ENCODE measurements at places on chromosomes 5 and 9. TPM values are rescaled to one million over a fixed set of nuclear protein-coding genes. Genes with fewer than 3 reads are reported as not detected.

GRCh38 chr5:83357621-83358231 is 113.8 kb upstream of the VCAN start:
- DNase-seq, result no peak

- DNase-seq, result no peak
These were observed 179.2 kb downstream of the FRMD3 start for GRCh38 chr9:83359039-83359438.

GRCh38 chr9:132127888-132128534 is 33.8 kb upstream of the NTNG2 start:
- no peak for DNase-seq

DNA sequence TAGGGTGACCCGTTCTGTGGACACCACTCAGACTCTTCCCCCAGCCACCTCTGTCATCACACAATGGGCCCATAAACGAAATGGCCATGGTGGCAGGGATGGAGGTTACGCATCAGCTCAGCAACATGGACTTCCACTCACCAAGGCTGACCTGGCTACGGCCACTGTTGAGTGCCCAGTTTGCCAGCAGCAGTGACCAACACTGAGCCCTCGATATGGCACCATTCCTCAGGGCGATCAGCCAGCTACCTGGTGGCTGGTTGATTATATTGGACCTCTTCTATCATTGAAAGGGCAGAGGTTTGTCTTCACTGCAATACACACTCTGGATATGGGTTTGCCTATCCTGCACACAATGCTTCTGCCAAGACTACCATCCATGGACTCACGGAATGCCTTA is 21.1 kb downstream of the MTMR12 start:
- DNase-seq, result no peak

GRCh38 chr5:113044776-113045465 is 68.3 kb downstream of the DCP2 start:
- no peak for DNase-seq

The SLC1A1 gene
- total RNA-seq, result 3.2 TPM

The ACSL6 gene
- 3.4 TPM for total RNA-seq

The LRRC19 gene
- total RNA-seq, result not detected
